ENCODE measurements at places on chromosomes 7 and 10.

DNA sequence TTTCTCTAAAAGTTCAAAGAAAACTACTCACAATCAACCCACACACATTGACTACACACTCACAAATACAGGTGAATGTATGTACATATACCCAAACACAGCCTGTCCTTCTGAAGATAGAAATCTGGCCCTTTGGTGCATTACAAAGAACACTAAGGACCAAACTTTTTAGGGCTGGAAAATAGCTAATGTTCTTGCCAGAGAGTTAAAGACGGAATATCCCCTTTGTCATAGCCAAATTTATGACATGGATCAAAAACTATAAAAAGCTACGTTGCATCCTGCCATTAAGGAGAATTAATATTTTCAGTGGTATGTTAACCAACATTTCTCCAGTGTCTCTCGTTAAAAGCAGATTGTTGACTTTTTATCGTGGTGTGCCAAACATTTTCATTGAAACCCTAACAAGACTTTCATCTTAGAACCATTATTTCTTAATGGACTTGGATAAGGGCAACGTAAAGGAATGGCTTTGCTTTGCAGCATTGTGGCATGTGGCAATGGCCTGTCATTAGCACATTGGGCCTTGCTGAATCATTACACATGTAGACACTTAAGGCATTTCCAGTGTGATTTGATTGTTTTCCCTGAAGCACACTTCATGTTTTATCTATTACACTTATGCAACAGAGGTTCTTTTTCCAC lies 150.9 kb upstream of the MEOX2 start:
- DNase-seq = no peak

- no peak for DNase-seq
These were observed 62.1 kb upstream of the STEAP1B start for GRCh38 chr7:22561895-22562593.

DNA sequence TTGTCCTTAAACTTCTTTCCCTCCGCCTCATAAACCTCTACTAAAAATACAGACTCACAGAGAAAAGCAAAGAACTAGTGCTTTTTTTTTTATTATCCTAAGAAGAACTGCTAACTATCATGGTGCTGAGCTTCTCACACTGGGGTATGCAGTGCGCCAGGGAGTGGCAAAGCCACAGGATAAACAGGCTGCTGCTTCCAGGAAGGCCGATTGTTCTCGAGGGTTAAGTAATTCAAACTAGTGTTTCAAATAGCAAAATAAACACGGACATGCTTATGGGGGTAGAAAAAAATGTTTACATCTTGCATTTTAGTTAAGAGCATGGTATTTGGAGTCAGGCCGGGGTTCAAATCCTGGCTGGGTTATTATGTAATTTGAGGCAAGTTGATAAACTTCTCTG lies 157.0 kb downstream of the TAX1BP1 start:
- DNase-seq = no peak

- DNase-seq = peak; percentile 35
These were observed 24.1 kb downstream of the PDLIM1 start for GRCh38 chr10:95266674-95267095.

DNA sequence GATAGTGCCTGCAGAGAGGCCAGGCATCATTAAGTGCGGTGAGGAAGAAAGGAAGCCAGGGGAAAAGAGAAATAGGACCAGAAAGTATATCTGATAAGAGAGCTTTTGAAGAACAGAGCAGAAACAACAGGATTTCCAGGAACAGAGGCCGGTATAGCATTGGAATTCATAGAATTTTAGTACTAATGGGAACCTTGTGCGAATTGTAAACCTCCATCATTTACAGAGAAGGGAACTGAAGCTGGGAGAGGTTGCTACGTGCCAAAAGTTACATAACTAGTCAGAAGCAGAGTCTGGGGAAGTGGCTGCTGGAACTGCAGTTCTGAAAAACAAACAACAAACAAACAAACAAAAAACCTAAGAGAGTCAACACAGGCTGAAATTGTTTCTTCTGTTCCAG lies 5.4 kb upstream of the ZMYND11 start:
- DNase-seq = no peak

DNA sequence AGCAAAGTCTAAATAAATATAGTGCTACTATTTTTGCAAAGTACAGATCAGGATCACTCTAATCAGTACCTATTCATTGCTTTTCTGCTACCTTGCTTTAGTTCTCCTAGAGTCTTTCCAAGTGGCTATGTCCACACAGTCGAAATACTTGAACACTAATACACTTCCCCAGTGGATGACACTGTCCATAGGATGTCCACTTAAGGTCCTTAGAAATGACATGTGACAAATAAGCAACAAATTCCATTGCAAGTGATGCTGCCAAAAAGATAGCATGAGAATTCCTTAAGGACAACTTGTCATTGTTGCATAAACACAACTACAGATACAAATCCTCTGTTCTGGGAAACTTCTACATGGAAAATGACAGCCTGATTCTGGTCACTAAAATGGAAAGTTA lies 93.6 kb downstream of the ANK3 start:
- no peak for DNase-seq

GRCh38 chr7:50367570-50367969 lies 63.1 kb downstream of the IKZF1 start:
- DNase-seq = no peak

DNA sequence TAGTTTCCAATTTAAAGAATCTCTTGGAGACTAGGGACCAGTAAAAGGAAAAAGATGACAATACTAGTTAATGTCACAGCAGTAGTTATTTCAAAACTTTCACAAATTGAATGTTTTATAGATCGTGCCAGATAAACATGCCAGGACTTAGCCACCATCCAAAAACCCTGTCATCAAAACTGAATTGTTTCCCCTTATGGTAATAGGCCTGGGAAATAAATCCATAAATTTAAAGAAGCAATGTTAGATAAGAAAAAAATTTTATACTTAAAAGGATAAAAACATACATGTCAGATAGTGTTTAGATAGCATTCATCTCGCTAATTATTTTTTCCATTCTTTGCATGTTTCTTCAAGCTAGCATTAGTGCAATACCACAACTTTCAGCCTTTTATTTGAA lies 71.2 kb downstream of the SUGCT start:
- no peak for DNase-seq

GRCh38 chr7:130473289-130473688 lies 18.6 kb upstream of the MEST start:
- DNase-seq = no peak

DNA sequence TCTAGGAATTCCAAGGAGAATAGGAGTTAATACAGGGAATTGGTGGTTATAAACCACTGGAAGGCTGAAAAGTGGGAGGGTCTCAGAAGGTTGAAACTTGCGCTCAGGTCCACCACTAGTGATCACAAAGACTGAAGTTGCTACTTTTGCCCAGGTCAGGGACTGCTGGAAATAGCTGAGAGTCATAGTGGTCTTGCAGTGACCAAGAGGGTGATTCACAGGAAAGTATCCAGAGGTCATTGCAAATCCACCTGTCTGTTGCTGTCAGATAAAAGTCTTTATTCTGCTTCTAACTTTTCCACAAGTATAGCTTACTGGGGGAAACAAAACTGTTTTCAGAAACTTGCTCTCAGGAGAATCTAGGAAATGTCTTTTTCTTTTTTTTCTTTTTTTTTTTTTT lies 211.5 kb upstream of the PRSS1 start:
- no peak for DNase-seq

GRCh38 chr10:114017873-114018272 lies 25.8 kb upstream of the ADRB1 start:
- DNase-seq = no peak

- DNase-seq = no peak
These were observed 1.6 kb downstream of the ADCK2 start for GRCh38 chr7:140674356-140674800.

- DNase-seq = no peak
These were observed 8.9 kb downstream of the PURB start for GRCh38 chr7:44876393-44876792.

DNA sequence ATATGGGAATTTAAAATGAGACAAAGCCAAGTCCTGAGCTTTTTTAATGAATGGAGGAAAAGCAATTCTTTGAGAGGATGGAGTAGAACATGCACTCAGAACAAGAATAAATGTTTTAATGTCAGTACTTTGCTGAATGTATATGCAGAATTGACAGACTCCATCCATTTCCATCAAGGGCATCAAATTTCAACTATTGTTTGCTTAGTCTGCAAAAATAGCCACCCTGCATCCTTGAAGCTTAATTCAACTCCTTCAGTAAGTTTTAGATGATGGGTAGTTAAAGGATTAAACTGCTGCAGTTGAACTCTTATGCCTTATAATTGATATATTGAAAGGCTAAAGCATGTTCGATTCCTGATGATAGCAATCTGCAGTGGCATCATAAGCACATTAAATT lies 99.7 kb upstream of the IFRD1 start:
- DNase-seq = no peak

DNA sequence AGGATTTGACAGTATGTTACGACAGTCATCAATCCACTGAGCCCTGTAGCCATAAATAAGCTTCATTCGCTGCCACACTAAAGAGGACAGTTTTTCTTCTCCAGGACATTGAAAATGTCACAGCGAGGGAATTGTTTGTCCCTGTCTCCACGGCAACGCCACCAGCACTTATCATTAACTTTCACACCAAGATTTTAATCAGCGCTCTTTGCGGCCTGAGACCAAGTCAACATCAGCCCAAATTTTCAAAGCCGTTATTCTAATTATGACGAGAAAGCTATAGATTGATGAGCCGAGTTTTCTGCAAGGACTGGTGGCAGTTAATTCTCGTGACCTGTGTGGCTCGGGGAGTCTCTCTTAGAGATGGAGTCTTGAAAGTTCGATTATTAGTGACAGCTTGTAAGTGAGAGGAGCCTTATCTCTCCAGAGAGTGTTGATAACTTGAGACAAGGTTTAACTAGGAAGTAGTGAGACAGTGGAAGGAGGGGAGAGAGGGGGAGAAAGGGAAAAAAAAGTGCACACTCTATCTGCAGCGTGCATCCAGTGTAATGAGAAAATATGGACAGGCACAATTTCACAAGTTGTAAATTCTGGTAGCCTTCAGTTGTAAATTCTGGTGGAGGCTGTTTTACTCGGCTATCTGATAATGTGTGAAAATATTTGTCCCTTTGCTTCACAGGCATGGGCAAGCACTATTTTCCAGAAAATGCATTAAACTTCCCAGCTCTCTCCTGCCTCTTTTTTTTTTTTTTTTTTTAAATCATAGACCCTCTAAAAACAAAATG lies 473.3 kb downstream of the LRMDA start:
- DNase-seq = no peak

DNA sequence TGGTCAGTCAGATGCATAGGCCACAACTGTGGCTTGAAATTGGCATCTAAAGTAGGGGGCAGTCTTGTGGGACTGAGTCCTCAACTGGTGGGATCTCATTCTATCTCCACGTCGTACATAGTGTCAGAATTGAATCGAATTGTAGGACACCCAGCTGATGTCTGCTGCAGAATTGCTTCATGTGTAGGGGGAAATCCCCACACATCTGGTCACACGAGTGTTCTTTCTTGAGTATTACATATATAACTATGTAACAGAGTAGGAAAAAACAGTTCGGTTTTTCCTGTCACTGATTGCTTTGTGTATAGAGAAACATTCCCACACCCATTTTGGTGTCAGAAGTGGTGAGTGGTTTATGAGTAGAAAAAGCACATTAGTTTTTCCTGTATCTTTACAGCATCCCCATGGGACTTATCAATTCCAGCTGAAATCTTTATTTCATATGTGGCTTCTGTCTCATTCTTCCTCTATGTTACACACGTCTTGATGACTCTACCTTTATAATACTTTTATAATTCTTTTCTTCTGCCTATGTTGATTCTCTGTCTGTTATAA lies 79.4 kb upstream of the PCGF5 start:
- DNase-seq = no peak

GRCh38 chr7:55104712-55105433 lies 86.1 kb downstream of the EGFR start:
- no peak for DNase-seq

DNA sequence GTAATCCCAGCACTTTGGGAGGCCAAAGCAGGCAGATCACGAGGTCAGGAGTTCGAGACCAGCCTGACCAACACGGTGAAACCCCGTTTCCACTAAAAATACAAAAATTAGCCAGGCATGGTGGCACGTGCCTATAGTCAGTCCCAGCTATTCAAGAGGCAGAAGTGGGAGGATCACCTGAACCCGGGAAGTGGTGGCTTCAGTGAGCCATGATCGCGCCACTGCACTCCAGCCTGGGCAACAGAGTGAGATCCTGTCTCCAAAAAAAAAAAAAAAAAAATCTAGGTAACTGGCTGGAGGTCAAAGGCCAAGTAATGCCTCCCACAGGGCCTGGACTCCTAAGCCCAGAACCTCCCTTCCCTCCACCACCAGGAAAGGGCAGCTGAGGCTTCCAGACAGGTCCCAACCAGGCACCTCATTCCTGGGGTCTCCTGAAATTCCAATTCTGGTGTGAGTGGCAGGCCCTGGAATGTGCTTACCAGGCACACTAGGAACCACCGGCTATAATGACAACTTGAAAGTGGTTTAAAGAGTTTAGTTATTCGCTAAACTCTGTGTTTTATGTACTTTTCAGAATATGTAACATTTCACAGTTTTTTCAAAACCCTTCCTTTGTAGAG lies 86.9 kb upstream of the TNRC18 start:
- DNase-seq = no peak

DNA sequence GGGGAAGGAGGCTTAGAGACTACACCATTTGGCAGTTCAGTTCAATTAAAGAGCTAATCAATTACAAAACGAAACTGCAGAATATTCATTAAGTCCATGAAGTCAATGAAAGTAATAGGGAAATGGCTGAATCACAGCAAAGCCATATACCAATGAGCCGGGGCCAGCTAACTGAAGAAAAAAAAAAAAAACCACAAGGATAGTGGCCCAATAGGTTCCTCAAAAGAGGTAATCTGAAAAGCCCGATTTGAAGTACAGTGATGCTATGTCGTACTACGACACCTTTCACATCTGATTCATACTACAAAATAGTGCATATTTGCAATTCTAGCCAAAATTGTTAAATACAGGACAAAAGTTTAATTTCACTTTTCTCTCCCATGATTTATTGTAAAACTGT lies 2.5 kb downstream of the ARHGAP12 start:
- no peak for DNase-seq

- DNase-seq = no peak
These were observed 323.3 kb upstream of the KAT6B start for GRCh38 chr10:74502963-74503608.

- no peak for DNase-seq
These were observed 104.7 kb upstream of the IKZF1 start for GRCh38 chr7:50199824-50200223.

DNA sequence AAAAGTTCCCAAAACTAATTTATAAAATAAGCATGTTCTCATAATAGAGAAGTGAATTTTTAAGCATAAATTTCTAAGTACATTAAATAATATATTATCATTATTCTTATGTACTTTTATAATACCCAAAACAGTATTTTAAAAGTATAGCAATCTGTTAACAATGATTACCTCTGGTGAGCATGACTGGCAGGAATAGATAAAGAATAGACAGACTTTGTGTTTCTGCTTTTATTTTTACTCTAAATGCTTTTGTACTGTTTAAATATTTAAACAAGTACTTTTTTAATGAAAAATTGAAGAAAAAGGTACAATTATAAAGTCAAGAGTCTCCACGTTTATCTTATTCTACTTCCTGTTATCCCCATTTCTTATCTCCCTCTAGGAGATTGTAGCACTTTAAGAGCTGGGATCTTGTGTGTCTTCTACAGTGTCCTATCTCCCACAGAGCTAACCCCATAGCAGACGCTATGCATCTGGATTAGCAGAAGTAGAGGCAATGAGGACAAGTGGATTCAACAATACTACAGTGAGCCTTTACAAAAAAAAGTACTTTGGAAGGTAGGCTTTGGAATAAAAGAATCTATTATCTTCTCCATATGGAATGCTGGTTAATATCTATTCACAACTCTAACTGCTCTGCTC lies 42.9 kb downstream of the IDE start:
- DNase-seq = no peak

Data from CD4-positive, alpha-beta T cell treated with Interleukin-17A for 1 hour (primary cell).